ENCODE measurements at places on chromosomes 5 and 9. TPM values are rescaled to one million over a fixed set of nuclear protein-coding genes. Genes with fewer than 3 reads are reported as not detected.

GPSM1 gene
- 16.3 TPM for total RNA-seq

ZNF367 gene
- total RNA-seq, result 25.4 TPM

PCDHA12 gene
- not detected for total RNA-seq

IRF1 gene
- total RNA-seq, result 125 TPM

TAF7 gene
- total RNA-seq, result 45.3 TPM

ZDHHC11B gene
- 7.0 TPM for total RNA-seq

SHB gene
- total RNA-seq, result 1.7 TPM

SH3TC2 gene
- not detected for total RNA-seq

FAM221B gene
- total RNA-seq, result not detected

ATP10B gene
- not detected for total RNA-seq

GRM6 gene
- not detected for total RNA-seq

DNAI1 gene
- total RNA-seq, result not detected

SHOC1 gene
- total RNA-seq, result not detected

FAM78A gene
- 29.1 TPM for total RNA-seq

SOHLH1 gene
- total RNA-seq, result not detected

PCA3 gene
- total RNA-seq, result not detected

PDGFRB gene
- 0.76 TPM for total RNA-seq

C5orf63 gene
- total RNA-seq, result 11.0 TPM

IL5 gene
- not detected for total RNA-seq

IL9 gene
- total RNA-seq, result 29.3 TPM

FCHSD1 gene
- 113 TPM for total RNA-seq

PMPCA gene
- 123 TPM for total RNA-seq

C5orf22 gene
- 21.7 TPM for total RNA-seq

SPAAR gene
- total RNA-seq, result not detected

TMEM252 gene
- total RNA-seq, result not detected

MAP1B gene
- total RNA-seq, result 0.04 TPM

CDH18 gene
- not detected for total RNA-seq

NDUFAF2 gene
- total RNA-seq, result 30.4 TPM

SPACA9 gene
- 0.95 TPM for total RNA-seq

PRSS3 gene
- not detected for total RNA-seq

FBXL7 gene
- not detected for total RNA-seq

EQTN gene
- not detected for total RNA-seq

PCDHB16 gene
- not detected for total RNA-seq

CCDC152 gene
- 2.7 TPM for total RNA-seq

FCN2 gene
- not detected for total RNA-seq

GZMA gene
- total RNA-seq, result 33.9 TPM

PLAC8L1 gene
- 0.69 TPM for total RNA-seq

RBM27 gene
- total RNA-seq, result 21.7 TPM

SOX30 gene
- 0.50 TPM for total RNA-seq

BAAT gene
- total RNA-seq, result 0.08 TPM

TIMD4 gene
- total RNA-seq, result 1.3 TPM

SHISAL2B gene
- total RNA-seq, result not detected

ENG gene
- 10.0 TPM for total RNA-seq

Data from activated T-helper 17 cell treated with anti-CD3 and anti-CD28 coated beads, Interleukin-2, amount 50 U/mL, for 72 hours (primary cell).